ENCODE measurements at places on chromosomes 6 and 20.

- no peak for ATAC-seq
Measured at GRCh38 chr6:42740725-42741124, 5.2 kb downstream of the TBCC start.

DNA sequence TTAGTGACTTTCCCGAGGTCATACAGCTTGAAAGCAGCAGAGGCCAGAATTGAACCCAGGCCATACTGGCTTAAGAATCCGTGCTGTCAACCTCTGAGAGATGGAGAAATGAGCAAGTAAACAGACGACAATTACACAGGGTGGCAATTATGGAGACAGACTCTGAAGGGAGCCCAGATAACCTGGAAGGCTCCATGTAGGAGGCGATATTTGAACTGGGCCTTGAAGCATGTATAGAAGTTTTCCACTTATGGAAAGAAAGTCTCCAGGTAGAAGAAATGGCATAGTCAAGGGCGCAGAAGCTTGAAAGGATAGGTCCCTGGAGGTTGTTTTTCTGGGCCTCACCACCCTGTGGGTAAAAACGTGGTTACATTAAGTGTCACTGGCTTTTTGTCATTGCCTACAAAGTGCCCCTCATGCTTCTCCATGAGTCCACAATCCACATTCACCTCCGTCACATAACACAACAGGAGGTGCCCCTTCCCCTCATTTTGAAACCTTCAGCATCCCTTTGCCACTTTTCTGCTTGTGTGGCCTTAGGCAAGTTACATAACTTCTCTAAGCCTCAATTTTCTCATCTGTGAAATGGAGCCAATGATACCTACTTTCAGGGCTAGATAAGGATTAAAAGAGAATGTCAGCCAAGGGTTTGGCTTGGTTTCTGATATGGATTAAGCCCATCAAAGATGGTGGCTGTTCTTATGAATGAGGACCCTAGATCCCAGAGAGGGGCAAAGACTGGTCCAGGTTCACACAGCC is 5.9 kb upstream of the BPI start:
- ATAC-seq = no peak

GRCh38 chr20:33963751-33964150 is 30.0 kb upstream of the RALY start:
- ATAC-seq = no peak

- ATAC-seq = no peak
Measured at GRCh38 chr20:34915131-34915530, 38.7 kb downstream of the ACSS2 start.
